ENCODE measurements at places on chromosomes 7 and 10. TPM values are rescaled to one million over a fixed set of nuclear protein-coding genes. Genes with fewer than 3 reads are reported as not detected.

DNA sequence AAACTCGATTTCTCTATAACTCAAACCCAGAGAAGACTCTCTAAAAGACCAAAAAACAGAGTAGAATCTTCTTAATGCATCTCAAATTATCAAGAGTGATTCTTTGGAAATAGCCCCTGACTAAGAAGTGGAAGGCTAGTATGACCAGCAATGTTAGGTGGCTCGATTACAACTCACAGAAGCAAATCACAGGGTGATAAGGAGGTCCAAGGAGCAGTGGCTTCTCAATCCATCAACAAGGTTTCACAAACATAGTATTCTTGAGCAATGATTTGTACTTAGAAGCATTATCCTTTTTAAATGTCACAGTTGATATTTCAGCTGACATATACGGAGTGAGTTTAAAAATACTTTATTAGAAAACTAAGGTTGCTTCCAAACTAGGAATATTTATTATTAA lies 127.7 kb downstream of the CNOT4 start:
- DNase-seq, result no peak
- H3K36me3 ChIP-seq, result no peaks in the 10 kb centered on the region
- H3K27me3 ChIP-seq, result no peaks in the 10 kb centered on the region
- H3K4me3 ChIP-seq, result no peak overlapping the region
- H3K4me1 ChIP-seq, result peaks cover 10% of the 10 kb centered on the region

- peaks cover 20% of the 10 kb centered on the region for H3K4me1 ChIP-seq
- peak; percentile 20 for DNase-seq
- H3K27ac ChIP-seq, result no peak overlapping the region
- peaks cover 15% of the 10 kb centered on the region for H3K36me3 ChIP-seq
Measured at GRCh38 chr7:43954524-43955228, 28.4 kb downstream of the UBE2D4 start.

GRCh38 chr7:45001826-45002225 lies 1.8 kb downstream of the CCM2 start:
- H3K4me3 ChIP-seq, result no peak overlapping the region
- H3K27ac ChIP-seq, result no peak overlapping the region

DNA sequence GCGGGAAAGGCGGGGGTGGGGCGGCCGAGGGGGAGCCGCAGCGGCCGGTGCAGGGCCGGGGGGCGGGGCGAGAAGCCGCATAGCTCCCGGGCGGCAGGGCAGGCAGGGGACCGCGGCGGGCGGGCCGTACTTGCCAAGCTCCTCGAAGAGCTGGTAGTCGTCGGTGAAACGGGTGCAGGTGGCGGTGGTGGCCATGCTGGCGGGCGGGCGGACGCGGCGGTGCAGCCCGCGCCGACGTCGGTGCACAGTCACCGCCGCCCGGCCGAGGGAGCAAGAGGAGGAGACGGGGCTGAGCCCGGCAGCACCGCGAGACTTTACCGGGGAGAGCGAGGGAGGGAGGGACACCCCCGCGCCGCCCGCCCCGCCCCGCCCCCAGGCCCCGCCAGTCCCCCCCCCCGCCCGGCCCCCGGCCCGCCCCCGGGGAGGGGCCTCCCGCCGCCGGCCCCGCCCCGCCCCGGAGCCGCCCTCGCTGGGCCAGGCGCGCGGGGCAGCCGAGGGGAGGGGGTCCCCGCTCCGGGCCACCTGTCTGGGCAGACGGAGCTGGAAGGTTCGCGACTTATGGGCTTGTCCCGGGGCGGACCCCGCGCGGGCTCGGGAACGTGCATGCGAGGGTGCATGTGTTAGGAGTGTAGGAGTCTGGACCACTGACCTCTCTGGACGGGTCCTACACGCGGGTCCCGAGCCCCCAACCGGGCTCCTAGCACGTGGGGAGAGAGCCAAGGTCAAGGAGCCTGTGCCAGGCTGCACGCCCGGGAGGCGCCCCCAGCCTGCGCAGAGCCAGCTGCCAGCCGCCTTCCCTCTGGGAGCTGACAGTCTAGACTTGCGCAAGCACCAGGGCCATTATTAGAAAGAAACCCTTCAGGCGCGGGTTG lies at the start of gene CAMK2G:
Gene CAMK2G (minus strand): TSS at position 289 of the 872 bp plus-strand sequence. CDS start 94 bp downstream, at position 195.
- H3K27me3 ChIP-seq, result peaks cover 20% of the 10 kb centered on the region
- peak; percentile 70 for DNase-seq
- peaks cover 12% of the 10 kb centered on the region for H3K4me1 ChIP-seq
- peak within 1 kb of the TSS; percentile 48 for H3K27ac ChIP-seq
- peak within 1 kb of the TSS; percentile 86 for H3K4me3 ChIP-seq

DNA sequence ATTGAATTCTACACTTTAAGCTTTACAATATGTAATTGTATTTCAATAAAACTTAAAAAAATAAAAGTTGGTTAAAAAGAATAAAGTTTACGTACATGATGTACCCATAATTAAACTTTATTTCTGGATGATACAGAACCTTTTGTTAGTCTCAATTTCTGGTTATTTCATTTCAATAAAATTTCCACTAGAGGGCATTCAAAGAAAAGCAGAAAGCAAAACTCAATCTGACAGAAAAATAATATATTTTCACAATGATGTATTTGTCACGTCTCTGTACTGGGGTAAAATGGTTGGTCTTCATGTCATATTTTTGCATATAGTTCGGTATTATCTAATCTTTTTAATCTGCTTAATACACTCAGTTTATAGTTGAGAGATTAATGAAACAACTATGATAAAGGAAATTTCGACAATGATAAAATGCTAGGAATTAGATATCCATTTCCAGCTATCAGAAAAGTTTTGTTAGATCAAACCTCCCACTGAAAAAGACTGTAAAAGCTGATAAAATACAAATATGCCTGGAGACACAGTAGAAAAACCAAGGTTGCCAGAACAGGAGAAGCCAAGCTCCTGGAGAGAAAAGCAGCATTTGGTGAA lies 27.4 kb downstream of the ASZ1 start:
- no peak overlapping the region for H3K4me3 ChIP-seq
- no peaks in the 10 kb centered on the region for H3K36me3 ChIP-seq
- DNase-seq, result no peak
- no peak overlapping the region for H3K27ac ChIP-seq

- H3K27ac ChIP-seq, result no peak overlapping the region
- no peaks in the 10 kb centered on the region for H3K36me3 ChIP-seq
- no peak overlapping the region for H3K4me3 ChIP-seq
- H3K27me3 ChIP-seq, result peaks cover 5% of the 10 kb centered on the region
- DNase-seq, result no peak
Measured at GRCh38 chr10:93559490-93559889, 7.0 kb upstream of the FFAR4 start.

The SORBS1 gene
- 103 TPM for total RNA-seq

The CRHR2 gene
- total RNA-seq, result 0.38 TPM

The FOXK1 gene
- total RNA-seq, result 73.8 TPM
